ENCODE measurements at places on chromosomes 16 and 17. TPM values are rescaled to one million over a fixed set of nuclear protein-coding genes. Genes with fewer than 3 reads are reported as not detected.

The OTOA gene
- 0.51 TPM for total RNA-seq

The ABCA10 gene
- total RNA-seq = 1.2 TPM

The DUSP14 gene
- total RNA-seq = 15.6 TPM

The CEMP1 gene
- not detected for total RNA-seq

The SNTB2 gene
- 15.7 TPM for total RNA-seq

The ERN1 gene
- total RNA-seq = 16.8 TPM

The PNPO gene
- 47.9 TPM for total RNA-seq

The DNAH2 gene
- not detected for total RNA-seq

The C17orf113 gene
- 0.11 TPM for total RNA-seq

The GRB7 gene
- 0.23 TPM for total RNA-seq

The TBX2 gene
- 0.11 TPM for total RNA-seq

The KRT33B gene
- total RNA-seq = not detected

The OTOP3 gene
- not detected for total RNA-seq

The GRAP gene
- 50.4 TPM for total RNA-seq

The ERN2 gene
- 0.11 TPM for total RNA-seq
